ENCODE measurements at places on chromosomes 5 and 9. TPM values are rescaled to one million over a fixed set of nuclear protein-coding genes. Genes with fewer than 3 reads are reported as not detected.

GRCh38 chr5:137095597-137095996, 403.5 kb downstream of the SPOCK1 start:
- DNase-seq, result no peak

DNA sequence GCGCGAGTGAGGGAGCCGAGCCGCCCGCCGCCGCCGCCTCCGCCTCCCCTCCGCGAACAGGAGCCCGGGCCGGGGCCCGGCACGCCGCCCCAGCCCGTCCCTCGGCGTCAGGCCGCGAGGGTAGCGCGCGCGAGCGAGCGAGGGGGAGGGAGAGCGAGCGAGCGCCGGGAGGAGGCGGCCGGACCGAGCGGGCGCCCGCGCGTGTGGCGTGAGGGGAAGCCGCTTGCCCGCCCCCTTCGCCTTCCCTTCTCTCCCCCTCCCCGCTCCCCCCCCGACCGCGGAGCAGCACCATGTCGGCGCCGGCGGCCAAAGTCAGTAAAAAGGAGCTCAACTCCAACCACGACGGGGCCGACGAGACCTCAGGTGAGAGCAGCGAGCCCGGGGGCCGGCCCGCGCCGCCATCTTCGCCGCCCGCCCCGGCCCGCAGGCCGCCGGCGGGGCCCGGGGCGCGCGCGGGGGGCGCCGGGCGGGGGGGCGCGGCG, 312 bp downstream of the SET start:
- peak; percentile 78 for DNase-seq

DNA sequence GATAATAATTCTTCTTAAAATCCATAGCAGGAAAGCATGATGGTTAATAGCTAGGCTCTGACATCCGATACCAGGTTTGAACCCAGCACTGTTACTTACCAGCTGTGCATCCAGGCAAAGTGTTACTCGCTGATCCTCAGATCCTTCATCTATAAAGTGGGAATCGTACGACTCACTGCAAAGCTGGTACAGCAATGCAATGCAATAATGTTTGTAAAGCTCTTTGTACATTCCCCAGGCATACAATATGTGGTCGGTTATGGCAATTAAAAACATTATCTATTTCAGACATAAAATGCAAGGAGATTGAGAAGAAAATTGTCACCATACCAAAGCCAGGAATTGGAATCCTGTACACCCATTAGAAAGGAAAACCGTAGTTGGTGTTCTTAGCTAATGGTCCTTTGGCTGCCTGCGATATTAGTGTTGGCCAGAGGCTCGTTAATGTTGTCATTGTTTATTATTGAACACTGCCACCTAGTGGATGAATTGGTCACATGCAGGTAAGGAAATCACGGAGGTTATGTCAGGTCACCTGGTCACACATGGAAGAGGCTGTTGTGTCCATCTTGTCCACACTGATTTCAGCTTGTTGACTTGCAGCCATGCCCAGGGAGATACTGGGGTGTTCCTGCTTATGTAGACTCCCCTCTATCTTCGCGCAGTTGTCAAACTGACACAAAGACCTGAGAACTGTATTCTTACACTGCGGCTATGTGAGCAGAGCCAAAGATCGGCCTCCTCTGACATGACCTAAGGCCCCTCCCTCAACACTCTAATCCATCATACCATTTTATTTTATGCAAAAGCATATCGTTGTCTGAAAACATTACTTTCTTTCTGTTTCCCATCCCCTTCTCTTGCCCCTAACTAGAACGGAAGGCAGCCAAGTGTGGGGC, 87.5 kb upstream of the PPP2R2B start:
- DNase-seq, result peak; percentile 69

The TRIP13 gene
- 0.16 TPM for total RNA-seq

The NR6A1 gene
- total RNA-seq, result 2.1 TPM

All from sigmoid colon (tissue), 7 donors.